ENCODE measurements at places on chromosomes 5 and 9.

DNA sequence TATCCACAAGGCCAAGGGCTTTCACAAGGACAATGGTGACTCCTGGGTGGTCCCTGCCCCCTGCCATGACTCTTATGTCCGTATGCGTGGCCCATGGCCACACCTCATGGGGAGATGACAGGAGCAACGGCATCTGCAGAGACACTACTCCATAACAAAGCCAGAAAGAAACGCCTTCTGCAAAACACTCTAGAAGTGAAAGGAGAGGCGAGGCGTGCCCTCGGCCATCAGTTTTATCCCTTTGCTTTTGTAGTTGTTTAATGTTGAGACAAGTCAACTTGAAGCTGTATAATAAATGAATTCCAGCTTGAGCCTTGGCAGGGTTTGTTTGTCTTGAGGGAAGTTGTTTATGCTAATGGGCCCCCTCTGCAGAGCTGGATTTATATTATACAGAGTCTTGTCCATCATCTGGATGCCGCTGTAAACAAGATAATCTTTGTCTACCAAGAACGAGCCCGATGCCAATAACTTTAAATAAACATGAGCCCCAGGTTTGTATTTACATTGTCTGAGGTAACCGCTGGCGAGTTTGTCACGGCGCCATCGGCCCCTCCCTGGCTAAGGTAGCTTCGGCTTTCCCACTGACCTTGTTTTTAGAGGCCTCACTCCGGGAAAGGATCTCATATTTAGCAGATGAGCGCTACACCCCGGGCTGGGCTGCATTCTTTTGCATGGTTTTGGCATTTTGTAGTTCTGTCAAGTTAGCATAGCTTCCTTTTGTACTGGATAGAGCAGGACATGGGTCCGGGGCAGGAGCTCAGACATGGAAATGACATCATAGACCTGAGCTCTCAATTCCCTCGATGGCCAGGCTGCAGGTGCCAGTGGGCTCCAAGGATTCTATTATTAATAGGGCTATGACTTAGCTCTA lies 165.3 kb downstream of the ERCC6L2 start:
- DNase-seq: no peak

DNA sequence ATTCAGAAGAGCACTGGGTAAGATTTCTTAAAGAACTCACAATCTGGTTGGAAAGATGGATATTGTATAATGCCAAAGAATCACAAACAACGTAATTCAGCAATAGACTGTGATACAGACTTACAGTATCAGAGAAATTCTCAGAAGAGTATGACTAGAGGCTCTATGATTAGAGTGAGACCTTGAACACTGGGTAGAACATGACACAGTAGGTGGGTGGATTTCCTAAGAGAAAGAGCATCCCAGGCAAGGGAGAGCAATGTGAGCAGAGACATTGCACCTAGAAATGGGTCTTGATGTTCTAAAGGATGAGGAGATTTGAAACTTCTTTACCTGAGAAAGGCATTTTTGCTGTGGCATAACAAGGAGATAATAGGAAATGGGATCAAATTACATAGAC lies 27.3 kb upstream of the CAST start:
- DNase-seq: no peak

- no peak for DNase-seq
Observed at GRCh38 chr5:25944786-25945185, 1093.6 kb downstream of the CDH9 start.

DNA sequence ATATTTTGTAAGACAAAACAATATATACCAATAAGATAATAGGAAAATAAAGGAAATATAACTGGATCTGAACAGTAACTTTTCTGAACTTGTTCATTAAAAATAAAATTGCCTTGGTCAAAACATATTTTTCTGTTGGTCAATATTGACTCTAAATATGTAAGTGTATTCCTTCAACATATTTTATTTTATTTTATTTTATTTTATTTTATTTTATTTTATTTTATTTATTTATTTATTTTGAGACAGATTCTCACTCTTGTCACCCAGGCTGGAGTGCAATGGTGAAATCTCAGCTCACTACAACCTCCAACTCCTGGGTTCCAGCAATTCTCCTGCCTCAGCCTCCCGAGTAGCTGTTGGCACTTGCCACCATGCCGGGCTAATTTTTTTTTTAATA lies 571.0 kb downstream of the NR2F1-AS1 start:
- no peak for DNase-seq

DNA sequence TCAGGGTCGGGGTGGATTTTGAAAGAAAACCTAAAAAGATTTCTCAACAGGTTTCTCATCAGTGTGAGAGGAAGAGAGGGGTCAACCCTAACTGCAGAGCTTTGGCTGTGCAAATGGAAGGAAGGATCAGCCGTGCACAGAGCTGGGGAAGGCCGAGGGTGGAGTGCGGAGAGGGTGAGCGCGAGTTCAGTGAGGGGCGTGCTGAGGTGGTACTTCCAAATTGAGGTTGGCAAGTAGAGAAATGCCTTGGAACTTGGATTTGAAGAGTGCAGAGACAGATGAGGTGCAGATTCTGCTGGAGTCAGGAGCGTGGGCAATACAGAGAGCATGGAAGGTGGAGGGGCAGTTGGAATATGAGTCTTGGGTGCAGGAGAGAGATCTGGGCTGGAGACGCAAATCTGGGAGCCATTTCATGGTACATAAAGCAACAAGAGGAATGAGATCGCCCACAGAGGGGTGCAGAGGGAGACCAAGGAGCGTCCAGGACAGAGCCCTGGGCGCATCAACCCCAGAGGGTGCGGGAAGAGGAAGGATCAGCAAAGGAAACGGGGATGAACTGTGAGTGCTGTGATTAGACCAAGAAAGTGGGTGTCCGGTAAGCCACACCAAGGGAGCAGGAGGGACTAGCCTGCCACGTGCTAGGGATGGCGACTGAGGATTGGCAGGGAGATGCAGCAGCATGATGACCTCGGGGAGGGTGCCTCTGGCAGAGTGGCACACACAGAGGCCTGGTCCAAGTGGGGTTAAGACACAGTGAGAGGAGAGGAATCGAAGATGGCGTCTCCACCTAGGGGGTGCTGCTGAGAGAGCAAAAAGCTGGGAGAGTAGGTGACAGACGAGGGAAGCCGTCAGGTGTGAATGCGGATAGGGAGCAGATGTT lies 105.8 kb downstream of the ADAMTS2 start:
- DNase-seq: no peak

- DNase-seq: no peak
Observed at GRCh38 chr5:114332925-114333324, 28.9 kb upstream of the KCNN2 start.

GRCh38 chr5:119631660-119632059 lies 2.3 kb downstream of the FAM170A start:
- DNase-seq: no peak

- DNase-seq: no peak
Observed at GRCh38 chr5:59711310-59711709, 182.2 kb downstream of the PDE4D start.

GRCh38 chr9:92607773-92608172 lies 62.2 kb downstream of the IPPK start:
- no peak for DNase-seq

DNA sequence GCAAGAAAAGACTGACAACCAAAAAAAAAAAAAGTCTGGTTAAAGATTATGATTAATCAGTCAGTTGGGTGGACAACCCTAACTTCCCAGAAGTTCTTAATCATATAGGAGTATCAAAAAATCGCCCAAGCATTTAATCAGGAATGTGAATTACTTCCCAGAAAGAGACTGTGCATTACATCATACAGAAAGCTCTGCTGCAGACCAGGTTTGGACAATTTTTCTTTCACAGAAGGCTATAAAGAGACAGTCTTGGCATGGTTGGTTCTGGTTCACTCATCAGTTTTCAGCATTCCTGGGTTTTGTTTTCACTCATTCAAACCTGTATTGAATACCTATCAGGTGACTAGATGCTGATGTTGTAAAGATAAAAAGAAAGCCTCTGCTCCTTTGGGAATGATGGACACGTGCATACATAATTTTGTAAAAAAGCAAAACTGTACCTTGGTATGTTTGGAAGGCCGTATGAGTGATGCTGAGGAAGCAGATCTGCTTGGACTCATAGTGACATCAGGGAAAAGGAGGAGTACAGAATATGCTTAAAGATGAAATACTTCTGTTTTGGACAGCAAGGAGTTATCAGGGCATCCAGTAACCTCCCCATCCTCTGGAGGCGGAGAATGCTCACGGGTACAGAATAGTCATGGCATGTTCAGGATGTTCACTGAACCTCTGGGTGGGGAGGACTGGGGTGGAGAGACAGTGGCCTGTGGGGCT lies 178.4 kb downstream of the GNA14 start:
- no peak for DNase-seq

GRCh38 chr5:109910874-109911273 lies 221.1 kb downstream of the MAN2A1 start:
- DNase-seq: no peak

DNA sequence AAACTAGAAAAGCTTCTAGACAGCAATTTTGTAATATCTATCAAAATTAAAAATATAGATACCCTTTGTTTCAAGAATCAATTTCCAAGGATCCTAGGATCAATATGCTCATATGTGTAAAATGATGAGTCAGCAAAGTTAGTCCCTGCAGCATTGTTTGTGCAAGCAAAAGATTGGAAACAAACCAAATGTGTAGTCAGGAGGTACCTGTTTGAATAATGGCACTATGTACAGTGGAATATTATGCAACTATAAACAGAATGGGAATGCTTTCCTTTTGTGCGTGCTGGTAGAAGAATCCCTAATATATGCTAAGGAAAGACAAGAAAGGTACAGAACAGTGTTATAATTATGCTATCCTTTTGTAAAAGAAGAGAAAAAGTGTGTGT lies 58.5 kb upstream of the PJA2 start:
- no peak for DNase-seq

- no peak for DNase-seq
Observed at GRCh38 chr5:141944076-141944475, 13.9 kb downstream of the PCDH12 start.

DNA sequence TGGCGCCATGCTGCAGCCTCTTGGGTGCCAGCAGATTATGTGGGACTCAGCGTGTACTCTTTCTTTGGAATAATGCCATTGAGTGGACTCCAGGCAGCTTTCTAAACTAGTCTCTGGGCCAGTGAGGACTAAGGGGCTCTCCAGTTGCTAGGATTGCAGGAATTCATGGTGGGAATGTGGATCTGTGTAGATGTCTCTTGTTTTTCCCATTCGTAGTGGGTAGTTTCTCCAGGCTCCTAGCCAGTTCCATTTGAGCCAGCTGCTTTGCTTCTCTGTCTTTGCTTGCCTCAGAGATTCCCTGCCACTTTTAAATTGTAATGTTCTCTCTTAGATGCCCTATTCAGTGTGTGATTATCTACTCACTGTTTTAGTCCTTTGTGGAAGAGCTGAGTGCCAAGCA lies 42.6 kb downstream of the SLF1 start:
- no peak for DNase-seq

DNA sequence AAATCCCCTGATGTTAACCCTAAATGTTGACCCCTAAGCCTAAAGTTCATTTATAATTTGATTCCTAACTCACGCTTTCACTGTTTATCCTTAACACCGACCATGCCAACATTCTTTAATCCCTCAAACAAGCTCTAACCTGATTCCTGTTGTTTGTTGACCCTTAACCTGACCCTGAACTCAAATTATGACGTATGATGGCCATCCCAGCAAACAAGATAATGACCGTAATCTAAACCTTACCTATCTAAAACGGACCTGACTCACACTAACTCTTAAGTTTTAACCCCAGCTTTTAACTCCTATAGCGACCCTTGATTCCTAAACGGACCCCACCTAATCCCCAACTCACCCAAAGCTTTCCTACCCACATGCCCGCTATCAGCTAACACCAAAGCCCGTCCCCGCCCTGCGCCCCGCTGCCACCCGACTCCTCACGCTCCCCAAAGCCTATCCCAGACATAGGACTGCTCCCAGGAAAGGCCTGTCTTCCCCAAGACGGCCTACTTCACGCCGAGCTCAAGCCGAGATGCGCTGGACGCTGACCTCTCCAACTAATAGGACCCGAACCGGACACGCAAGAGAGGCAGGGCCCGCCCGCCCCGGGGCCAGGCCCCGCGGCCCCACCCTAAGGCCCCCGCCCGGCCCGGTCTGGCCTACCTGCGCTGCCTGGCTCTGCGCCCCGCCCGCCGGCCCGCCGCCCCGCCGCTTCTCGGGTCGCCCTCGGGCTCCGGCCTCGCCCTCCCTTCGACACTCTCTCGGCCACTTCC lies 395 bp downstream of the TLN1 start:
- no peak for DNase-seq

GRCh38 chr9:38440516-38440915 lies 16.3 kb upstream of the IGFBPL1 start:
- DNase-seq: no peak

DNA sequence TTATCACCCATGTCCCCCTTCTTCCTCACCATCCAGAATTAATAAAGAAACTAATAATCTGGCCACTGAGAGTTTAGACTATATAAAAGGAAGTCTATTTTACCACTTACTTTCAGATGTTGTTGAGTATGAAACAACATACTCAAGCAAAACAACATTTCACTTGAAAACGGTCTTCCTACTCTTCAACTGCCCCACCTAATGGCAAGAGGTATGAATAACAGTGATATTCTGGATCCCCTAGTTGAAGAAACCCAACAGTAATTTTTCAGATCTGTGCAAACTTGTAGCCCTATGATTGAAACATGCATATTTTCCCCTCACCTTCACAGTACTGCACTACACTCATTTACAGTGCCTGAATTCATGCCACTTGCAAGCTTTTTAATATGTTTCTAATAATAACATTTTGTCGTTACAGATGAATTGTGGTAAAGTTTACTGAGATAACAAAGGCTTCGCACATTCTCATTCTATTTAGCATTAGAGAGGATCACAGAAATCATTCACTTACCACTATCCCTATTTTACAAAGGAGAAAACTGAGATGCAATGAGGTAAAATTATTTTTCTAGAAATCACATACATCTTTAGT lies 267.9 kb upstream of the PDE4D start:
- no peak for DNase-seq

DNA sequence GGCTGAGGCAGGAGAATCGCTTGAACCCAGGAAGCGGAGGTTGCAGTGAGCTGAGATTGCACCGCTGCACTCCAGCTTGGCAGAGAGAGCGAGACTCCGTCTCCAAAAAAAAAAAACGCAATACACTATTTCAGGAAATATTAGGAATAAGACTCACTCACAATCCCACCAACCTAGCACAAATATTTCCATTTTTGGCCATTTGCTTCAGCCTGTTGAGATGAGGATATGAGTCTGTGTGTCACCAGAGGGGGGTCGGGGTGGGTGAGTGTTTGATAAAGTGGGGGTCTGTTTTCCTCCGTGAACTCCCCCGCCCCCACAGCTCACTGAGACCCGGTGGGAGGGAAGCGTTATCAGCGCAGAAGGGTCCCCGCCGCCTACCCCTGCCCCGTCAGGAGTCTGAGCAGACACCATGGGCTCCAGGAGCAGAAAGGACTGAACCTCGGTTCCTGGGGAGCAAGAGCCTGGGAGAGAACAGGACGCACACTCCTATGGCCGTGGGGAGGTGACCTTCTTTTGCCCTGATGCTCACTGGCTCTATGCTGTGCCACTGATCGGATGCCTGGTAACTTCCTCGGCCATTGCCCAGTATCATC lies 153.8 kb upstream of the PHYKPL start:
- DNase-seq: no peak

GRCh38 chr5:149640350-149640999 lies 59.2 kb downstream of the ARHGEF37 start:
- DNase-seq: no peak

GRCh38 chr5:1069720-1070088 lies 42.2 kb downstream of the SLC12A7 start:
- DNase-seq: no peak

- DNase-seq: no peak
Observed at GRCh38 chr5:79235261-79235633, 684 bp upstream of the JMY start.
